Stimulated activated naive B cell treated with anti-CD40 and anti-IgM and Interleukin-4, amounts not matched to agents 10 μg/mL and 1 μg/mL and 100 μg/mL, for 72 hours (primary cell): ENCODE measurements at places on chromosomes 3 and 15.

- no peak for DNase-seq
These were observed 493.3 kb upstream of the NAALADL2 start for GRCh38 chr3:174365796-174366195.

GRCh38 chr3:175338775-175339535 lies 479.8 kb downstream of the NAALADL2 start:
- DNase-seq = no peak

DNA sequence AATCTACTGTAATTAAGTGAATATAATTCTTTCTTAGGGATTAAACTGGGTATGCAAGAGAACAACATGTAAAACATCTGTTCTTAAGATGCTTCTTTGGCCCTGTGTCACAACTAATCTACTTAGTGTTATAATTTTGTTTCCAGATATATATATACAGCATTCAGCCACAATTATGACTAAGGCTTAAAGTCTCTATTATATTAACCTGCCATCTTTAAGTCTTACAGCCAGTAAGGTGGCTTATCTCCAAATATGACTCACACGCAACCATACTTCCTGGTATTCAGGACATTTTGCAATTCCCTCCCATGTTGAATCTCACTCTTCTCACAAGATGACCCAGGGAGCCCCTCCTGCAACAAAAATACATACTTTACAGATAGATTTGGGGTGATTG lies 6.6 kb upstream of the KBTBD8 start:
- DNase-seq = no peak

DNA sequence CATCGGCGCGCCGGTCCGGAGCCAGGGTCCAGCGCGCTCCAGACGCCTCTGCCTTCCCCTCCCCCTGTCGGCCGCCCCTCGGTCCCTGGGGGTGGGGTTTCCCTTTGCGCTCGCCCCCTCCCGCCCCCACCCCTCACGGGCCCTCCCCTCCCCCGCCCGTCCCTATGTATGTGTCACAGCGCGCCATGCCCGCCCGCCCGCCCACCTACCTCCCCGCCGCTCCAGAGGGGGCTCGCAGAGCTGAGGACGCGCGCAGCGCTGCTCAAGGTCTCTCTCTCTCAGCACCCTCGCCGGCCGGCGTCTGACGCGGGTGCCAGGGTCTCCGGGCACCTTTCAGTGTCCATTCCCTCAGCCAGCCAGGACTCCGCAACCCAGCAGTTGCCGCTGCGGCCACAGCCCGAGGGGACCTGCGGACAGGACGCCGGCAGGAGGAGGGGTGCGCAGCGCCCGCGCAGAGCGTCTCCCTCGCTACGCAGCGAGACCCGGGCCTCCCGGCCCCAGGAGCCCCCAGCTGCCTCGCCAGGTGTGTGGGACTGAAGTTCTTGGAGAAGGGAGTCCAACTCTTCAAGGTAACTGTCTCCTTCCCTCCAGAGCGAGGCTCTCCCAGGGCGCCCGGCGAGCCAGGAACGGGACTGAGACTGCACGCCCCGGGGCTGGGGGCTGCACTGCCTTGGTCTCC lies at the start of gene ACAN:
TSS of gene ACAN (plus strand) at position 196 of the 679 bp plus-strand sequence. CDS start 32,771 bp downstream, outside the sequence.
- no peak for DNase-seq

GRCh38 chr3:49872801-49873281 lies 3.1 kb upstream of the CAMKV start:
- peak; percentile 11 for DNase-seq

GRCh38 chr3:141690431-141691072 lies 47.5 kb upstream of the RNF7 start:
- DNase-seq = no peak

DNA sequence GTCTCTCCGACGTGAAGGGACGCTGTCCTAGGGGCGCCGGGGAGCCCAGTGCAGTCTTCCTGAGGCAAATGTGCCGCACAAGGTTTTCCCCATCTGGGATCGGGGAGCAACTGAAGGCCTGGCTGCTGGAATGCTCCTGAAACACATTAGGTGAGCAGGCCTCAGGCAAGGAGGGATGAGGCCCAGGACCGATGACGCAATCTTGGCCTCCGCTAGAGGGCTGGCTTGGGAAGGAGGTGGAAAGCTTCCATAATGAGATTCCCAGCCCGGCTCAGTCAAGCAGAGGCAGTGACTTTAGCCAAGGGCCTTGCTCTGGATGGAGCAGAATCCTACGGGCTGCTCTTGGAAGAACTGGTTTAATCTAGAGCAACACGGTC lies 50.8 kb downstream of the CPN2 start:
- no peak for DNase-seq

- no peak for DNase-seq
These were observed 151.1 kb downstream of the SAMMSON start for GRCh38 chr3:70150599-70150998.

DNA sequence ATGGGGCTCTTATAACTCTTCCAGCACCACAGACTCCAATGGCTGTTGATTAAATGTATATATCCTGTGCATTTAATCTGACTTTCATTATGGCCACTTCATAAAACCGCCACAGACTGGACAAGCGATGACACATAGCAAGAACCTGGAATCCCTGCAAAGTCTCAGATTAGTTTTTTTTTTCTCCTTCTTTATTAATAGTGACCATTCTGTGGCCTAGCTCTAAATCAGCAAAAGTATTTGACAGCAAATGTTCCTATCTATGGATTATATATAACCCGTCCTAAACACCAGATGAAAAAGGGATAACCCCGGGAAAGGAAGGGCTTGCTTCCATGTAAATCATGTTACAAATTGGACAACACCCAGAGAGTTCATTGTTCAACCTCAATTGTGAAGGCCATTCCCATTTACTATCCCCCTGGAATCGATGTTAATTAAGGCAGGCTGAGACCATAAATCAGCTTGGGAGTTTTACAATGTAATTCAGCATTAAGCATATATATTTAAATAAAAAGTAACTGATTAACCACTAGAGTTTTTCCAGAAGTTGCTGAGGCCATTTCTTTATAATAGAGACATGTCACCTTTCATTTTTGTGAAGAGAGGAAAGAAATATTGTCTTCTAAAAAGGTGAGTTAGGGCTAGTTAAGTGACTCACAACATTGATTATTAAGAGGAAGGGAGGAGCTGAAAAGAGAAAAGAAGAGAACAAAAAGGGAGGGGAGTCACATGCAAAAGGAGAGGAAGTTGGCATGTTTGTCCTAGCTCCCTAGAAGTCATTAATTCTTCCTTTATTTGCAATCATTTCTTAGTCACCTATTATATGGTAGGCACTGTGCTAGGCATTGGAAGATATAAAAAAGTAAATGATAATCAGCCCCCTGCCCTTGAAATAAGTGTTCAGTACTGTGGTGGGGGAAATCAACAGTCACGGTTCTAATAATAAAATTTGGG lies 26.2 kb downstream of the ALDH1A2 start:
- no peak for DNase-seq

GRCh38 chr3:53516339-53516738 lies 21.9 kb downstream of the CACNA1D start:
- no peak for DNase-seq

GRCh38 chr3:23950293-23950692 lies 5.2 kb downstream of the NR1D2 start:
- DNase-seq = no peak

- no peak for DNase-seq
These were observed 25.5 kb downstream of the ST3GAL6 start for GRCh38 chr3:98788651-98789050.

- DNase-seq = no peak
These were observed 386.9 kb downstream of the PDCD6IP start for GRCh38 chr3:34185301-34185700.

GRCh38 chr3:158505117-158505516 lies 65.9 kb upstream of the MLF1 start:
- no peak for DNase-seq

DNA sequence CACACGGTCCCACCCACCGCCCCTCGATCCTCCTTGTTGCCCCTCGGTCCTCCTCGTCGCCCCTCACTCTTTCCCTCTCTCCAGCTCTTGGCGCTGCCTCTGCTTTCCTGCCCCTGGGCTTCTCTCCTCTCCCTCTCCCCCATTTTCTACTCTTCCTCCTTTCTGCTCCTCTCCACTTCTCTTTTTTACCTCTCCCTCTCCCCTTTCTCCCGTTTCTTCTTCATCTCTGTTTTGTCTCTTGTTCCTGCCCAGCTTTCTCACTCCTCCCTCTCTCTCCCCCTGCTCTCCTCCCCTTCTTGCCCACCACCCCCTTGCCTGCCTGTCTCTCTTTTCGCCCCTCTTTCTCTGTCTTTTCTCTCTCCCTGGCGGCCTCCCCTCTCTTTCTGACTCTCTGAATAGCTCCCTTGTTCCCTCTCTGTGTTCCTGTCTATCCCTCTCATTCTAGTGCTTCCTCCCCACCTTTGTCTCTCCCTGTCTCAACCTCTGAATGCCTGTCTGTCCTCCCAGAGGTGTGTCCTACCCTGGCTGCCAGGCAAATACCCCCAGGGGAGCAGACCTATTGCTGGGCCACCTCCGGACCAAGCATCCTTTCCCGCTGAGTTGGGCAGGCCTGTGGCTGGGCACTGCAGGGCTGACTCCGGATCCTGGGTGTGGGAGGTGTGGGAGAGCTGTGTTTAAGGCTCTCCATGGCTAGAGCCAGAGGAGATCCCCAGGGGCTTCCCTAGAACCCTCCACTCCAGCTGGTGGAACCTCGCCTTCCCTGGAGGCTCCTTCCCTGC lies 41.0 kb downstream of the EPHB3 start:
- no peak for DNase-seq

GRCh38 chr15:79179108-79179561 lies 88.6 kb upstream of the RASGRF1 start:
- no peak for DNase-seq

DNA sequence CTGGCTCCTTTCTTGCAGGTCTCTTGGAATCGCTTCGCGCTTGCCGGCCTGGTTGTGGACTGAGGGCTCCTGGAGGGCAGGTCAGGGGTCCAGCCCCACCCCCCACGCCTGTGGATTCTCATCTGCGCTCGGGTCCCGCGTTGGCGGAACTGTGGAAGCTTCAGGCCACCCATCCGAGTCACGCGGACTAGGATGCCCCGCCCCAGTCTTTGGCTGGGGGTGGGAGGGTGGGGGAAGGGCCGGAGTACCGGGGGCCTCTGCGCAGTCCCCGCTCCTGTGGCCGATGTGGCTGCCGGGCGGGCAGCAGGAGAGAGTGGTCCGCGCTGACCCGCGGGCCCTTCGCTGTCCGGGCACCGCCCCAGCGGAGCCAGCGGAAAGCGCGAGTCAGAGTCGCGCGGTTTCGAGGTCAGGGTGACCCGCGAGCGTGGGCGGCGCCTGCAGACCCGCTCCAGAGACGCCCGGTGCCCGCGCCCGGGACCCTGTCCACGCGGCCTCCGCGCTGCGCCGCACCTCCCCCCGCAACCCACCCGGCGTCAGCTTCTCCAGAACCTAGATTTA lies 114.2 kb downstream of the KLF13 start:
- peak; percentile 47 for DNase-seq

DNA sequence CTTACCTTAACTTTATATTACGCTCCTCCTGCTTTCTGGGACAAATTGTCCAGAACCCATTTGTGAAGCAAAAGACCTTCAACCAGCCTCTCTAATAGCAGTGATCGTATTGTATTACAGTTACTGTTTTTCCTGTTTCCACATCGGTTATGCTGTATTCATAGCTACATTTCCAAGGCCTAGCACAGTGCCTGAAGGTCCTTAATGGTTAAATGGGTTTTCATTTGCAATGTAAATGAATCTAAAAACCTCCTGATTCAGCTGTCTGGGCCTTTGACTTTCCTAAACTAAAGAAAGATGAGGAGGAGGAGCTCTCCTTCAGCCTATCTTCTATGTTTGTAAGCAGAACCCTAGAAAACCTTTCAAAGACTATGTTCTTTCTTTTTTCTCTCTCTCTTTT lies 99.1 kb downstream of the LRRC28 start:
- no peak for DNase-seq

DNA sequence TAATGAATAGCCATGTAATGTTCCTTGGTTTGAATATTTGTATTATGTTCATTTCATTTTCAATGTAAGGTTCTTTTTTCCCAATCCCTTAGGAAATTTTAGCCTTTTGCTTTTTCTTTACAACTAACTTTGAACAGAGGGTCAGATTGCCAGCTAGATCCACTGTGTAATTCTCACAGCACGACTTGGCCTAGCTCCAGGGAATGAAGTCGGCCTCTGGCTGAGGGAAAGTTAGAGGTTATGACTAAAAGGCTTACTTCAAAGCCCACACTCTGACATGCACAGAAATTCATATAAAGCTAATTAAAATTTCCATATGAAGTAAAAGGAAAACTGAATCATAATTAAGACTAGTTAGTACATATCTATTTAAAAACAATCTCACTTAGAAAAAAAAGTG lies 38.7 kb downstream of the ROBO1 start:
- no peak for DNase-seq

DNA sequence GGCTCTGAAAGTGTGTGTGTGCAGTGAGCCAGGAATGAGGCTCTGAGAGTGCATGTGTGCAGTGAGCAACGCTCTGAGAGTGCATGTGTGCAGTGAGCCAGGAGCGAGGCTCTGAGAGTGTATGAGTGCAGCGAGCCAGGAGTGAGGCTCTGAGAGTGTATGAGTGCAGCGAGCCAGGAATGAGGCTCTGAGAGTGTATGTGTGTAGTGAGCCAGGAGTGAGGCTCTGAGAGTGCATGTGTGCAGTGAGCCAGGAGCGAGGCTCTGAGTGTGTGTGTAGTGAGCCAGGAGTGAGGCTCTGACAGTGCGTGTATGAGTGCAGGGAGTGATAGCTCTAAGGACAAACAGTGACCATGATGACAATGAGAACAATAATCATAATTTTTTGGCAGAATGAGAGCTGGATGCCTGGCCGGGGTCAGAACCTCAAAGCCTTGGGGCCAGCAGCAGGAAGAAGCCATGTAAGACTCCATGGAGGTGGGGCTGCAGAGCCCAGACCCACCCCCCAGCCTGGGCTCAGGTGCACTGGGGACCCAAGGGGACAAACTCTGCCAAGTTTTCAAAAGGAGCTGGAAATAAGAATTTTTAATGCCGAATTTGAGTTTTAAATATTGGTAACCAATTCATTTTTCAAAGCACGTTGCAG lies 85.7 kb upstream of the PRR20G start:
- DNase-seq = no peak

GRCh38 chr3:127097072-127097405 lies 95.9 kb upstream of the PRR23E start:
- no peak for DNase-seq

DNA sequence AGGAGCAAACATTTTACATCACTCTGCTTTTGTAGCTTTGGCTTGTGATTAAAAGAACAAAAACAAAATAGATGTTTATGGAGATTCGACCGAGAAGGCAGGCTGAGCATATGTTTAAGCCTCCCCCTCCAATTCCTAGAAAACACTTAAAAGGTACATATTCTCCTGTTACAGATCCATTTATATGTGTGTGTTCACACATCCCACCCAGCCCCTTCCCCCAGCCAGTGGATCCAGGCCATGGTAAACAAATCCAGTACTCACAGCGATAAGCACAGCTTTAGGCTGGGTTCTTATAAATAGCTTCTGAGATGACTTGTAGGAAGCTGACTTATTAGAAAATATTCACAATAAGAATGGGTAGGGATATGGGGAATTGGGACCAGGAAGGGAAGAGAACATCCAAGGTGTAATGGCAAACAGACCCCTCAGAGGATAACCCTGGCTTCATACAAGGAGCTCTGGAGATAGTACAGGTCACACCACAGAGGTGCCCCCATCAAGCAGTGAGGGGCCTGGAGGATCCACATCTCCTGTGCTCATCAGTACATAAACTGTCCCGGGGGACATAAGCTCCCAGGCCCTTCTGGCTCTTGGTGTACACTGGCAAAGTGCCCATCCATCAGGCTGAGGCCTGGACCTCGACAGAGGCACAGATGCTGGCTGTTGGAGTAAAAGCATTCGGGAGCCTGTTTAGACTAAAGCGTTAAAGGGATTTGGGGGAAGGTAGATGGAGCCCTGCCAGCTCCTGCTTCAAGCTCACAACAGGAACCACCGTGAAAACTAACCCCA lies 70.0 kb upstream of the UBE2E1 start:
- no peak for DNase-seq

- no peak for DNase-seq
These were observed 252.4 kb upstream of the UBE2E1 start for GRCh38 chr3:23553353-23553752.

GRCh38 chr3:30248423-30248822 lies 358.0 kb upstream of the TGFBR2 start:
- no peak for DNase-seq
